Stimulated activated CD4-positive, alpha-beta T cell treated with anti-CD3 and anti-CD28 coated beads, TNF-alpha, amount 100 ng/mL, for 4 hours (primary cell): ENCODE measurements at places on chromosomes 1 and 21.

GRCh38 chr1:154784416-154784815, 85.7 kb downstream of the KCNN3 start:
- no peak for DNase-seq

DNA sequence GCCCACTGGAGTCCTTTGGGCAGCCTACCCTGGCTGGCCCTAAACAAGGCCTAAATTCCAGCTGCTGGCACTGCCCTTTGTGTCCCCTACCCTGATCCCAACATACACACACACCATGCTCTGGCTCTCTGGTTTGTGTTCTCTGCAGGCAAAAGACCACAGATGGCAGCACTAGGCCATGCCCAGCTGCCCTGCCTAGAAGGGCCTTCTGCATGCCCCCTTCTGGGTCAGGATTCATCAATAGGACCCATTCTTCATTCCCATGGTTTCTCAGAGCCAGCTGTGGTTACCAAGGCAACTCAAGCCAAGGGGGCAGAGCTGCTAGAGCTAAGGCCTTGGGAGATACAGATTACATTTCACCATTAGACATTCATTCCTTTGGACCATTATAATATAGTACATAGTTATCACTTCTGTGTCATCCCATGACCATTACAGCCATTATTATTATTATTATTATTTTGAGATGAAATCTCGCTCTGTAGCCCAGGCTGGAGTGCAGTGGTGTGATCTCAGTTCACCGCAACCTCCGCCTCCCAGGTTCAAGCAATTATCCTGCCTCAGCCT, 17.5 kb downstream of the ASAP3 start:
- no peak for DNase-seq

DNA sequence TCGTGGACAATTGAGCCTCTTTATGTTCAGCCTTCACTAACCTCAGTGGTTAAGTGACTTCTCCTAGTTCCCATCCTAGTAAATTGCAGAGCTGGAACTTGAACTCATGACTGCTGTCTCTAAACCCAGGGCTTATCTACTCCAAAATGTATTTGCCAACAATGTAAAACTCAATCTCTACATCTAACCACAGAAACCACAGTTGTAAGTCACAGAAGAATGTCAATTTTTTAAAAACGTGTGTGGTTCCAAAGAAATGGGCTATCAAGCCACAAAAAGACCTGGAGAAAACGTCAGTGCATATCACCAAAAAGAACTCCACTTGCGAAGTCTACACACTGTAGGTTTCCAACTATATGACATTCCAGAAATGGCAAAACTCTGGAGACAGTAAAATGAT, 172.6 kb upstream of the HMCN1 start:
- DNase-seq, result no peak

DNA sequence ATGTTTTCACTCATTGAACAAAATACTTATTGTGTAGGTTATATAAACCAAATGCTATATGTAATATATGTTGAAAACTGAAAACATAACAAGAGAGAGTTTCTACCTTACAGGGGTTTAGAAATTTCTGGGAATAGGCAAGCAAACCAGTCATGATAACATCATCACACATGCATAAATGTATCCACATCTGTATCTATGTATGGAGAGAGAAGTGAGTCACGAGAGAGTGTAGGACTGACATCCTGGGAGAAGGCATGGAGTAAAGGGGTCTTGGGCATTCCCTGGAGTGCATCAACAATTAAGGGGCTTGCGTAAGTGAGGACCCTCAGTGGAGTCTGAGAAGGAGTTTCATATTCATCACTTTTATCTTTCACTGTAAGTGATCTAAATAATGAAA, 65.5 kb downstream of the PCNX2 start:
- DNase-seq, result no peak

DNA sequence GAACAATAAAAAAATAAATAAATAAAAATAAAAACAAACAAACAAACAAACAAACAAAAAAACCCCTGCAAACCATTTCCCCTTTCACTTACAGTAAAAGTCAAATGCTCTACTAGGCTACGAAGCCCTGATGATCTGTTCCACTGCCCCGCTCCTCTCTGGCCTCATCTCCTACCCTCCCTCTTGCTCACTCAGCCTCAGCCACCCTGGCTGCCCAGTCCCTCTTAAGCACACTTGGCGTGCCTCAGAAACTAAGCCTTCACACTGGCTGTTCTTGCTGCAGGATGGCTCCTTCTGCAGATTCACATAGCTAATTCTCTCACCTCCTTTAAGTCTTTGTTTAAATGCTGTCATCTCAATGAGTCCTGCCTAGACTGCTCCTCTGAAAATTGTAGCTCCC, 30.8 kb upstream of the UHMK1 start:
- no peak for DNase-seq

DNA sequence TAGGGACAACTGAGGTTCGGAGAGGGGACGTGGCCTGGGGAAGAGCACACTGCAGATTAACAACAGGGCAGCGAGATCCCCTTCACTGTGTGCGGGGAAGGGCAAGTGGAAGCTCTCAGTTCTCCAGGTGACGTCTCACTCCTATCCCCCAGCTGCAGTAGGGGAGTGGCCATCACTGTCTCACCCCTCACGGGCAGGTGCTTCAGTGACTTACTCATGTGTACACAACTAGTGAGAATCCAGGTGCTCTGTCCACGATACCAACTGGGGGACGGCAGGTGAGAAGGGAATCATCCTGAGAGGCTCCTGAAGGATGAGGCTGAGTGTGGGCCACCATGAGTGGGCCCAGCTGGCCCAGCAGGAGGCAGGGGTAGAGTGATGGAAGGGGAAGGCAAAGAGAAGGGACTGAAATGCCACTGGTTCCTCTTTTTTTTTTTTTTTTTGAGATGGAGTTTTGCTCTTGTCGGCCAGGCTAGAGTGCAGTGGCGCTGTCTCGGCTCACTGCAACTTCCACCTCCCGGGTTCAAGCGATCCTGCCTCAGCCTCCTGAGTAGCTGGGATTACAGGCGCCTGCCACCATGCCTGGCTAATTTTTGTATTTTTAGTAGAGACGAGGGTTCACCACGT, 25.9 kb downstream of the RHBG start:
- DNase-seq, result no peak

DNA sequence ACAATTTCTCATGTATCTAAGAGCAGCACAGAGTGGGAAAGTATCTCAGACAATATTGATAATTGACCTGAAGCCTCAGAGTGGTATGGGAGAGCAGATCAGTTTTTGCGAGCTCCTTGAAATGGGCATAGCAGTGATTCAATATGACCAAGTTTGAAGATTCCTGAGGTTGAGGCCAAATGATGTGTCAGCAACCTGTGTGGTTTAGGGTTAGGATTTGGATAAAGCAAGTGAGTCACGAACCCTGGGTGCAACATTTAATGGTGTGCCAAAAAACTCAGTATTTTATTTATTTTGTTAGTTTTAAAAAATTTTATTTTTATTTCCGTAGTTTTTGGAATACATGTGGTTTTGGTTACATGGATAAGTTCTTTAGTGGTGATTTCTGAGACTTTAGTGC, 92.5 kb upstream of the C21orf91 start:
- DNase-seq, result no peak
